ENCODE measurements at places on chromosomes 6 and 20.
A peak's percentile ranks its signal among the peaks of the same experiment; 100 is the strongest.

DNA sequence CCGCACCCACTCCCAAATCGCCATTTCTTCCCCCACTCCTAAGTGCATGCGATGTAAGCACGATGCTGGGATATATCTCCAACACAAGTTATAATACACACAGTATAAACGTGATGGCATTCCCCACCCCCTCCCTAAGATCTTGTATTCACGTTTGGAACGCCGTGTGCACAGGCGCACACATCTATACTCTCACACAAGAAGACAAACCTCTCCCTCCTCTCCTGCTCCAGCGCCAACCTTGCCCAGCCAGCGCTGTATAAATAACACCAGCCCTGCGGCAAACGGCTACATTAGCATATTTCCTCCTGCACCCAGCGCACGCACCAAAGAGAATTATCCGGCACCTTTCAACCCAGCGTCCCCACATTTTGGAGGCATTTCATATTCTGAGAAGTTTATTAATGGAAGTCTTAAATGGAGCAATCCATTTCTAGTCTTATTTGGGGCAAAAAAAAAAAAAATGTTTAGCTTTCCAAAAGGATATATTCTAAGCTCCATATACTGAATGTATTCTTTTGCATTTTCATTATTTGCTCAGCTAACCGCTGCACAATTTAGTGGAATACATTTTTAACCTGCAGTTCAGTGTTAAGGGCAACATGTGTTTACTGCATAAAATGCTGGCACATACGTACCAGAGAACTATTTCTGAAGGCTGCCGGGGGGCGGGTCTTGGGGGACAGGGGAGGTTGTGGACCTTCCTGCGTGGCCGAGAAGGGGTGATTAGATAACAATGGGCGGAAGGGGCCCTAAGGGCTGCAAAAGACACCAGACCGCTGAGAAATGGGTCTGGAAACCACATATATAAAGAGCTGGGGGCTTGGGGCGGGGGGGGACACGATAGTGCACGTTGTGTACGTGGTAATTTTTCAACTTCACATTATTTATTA lies 1.1 kb upstream of the SLC22A23 start:
- DNase-seq = peak; percentile 96

DNA sequence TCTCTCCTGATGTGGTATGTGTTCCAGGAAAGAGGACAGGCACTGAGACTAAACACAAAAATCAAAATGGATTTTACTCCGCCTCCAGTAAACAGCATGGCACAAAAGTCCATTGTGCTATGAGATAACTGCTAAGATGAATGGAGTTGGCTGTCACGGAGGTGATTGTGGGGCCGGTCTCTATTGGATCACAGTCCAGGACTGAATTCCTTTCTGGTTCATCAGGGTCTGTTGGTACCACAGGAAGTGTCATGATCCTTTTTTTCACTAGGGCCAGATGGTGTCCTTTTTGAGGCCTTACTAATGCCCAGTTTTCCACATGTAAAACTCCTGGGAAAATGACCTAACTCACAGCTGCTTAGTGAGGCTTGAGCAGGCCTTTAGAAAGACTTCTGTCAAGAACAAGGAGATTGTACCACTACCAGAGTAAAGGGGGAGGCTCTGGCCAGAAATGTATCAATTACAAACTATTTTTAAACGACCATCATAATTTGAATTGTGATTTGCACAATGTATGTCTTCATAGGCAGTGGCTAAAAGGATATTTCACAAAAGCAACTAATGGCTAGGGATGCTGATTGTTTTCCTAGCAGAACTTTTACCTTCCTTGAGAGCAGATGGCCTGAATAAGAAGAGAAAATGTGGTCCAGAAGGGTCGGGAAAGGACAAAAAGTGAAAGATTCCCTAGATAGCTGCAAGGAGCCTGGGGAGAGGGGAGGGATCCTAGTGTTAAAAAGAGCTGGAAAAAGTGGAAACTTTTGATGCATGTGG lies 192.2 kb upstream of the POU3F2 start:
- DNase-seq = peak; percentile 22

DNA sequence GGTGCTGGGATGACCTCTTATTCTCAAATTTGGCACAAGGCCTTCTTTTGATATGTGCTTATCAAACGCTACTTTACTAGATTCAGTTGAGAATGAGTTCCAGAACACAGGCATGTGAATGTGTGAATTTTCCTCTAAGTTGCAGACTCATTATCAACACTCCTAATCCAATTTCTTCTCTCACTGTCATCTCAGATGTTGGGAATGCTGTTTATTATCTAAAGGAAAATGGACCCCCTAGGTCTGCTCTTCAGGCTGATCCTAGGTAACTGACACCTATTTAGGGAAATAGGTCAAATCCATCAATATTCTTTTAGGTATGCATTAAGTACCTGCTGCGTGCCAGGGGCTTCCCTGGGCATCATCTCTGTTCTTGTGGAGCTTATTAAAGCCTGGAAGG lies 215.0 kb upstream of the NOX3 start:
- no peak for DNase-seq

DNA sequence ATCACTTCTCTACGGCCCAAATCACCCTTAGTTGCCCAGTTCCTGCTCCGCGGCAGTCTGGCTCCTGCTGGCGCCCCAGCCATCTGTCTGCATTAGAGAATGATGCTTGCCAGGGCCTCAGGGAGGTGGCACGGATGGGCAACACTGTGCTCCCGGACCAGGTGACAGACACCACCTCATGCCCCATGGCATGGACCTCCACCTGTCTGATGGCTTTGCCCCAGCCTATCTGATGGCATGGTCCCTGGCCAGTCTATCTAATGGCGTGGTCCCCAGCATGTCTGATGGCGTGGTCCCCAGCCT lies 18.8 kb upstream of the MRGBP start:
- no peak for DNase-seq

DNA sequence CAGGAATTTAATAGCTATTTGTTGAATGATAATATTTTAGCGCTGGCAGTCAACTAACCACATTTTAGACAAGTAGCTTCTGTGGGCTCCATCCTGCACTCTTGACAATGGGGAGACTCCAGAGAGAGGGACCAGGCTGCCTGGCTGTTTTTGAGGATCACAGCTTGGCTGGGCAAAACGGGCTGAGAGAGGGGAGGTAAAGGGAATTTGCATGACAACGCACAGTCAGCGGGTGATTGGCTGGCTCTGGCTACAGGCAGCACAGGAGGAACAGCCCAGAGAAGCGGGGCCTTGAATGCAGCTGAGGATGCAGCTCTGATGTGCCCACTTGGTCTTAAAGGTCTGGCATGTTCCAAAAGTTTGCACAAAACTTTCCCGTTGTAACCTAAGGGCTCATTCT lies 41.2 kb downstream of the LRFN2 start:
- DNase-seq = no peak

- DNase-seq = no peak
Observed at GRCh38 chr6:161901740-161902426, 628.0 kb upstream of the AGPAT4 start.

DNA sequence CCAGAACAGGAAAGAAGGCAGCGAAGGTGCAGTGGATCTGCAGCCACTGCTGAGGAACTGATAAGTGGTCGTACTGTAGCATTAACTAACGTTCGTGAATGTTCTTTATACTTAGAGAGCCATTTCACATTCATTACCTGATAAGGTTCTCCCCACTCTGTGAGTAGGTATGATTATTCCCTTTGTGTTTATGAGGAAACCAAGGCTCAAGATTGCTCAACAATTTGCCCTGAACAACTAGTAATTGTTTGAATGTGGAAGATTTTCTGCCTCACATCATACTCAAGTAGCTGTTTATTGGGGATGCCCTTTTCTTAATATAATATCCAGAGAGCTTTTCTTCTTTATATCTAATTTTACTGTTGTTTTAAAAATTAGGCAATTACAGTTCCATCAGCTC lies 24.9 kb upstream of the ELOVL5 start:
- DNase-seq = no peak

- no peak for DNase-seq
Observed at GRCh38 chr6:39688494-39688893, 36.7 kb downstream of the KIF6 start.

GRCh38 chr6:47736083-47736700 lies 37.8 kb downstream of the ADGRF4 start:
- DNase-seq = no peak

DNA sequence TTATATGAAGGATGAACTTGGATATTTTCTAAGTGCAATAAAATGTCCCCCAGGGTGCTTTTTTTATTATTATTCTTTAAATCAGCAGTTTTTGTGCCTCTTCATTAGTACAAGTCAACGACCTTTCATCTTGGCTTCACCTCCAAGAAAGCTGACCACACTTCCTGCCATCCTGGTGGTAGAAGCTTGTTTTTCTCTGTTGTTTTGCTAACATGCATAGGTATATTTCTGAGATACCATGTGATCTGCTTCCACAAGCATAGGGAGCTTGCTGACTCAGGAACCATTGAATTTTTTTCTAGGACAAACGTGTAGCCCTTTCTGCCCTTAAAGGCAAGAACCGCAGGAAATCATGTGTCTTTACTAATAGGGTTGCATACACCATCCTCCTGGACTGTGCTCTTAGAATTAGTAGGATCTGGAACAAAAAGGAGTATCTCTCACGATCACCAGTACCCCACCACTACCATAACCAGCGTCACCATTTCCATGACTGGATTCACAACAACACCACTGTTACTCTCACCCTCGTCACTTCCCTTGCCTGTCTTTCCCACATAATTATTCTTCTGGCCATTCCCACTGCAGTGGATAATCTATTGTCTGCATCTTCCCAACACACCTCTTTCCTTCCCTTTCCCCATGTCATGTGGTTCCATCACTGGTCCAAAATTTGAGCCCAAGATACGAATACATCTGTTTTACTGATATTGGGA lies 207.1 kb downstream of the MAFB start:
- no peak for DNase-seq

DNA sequence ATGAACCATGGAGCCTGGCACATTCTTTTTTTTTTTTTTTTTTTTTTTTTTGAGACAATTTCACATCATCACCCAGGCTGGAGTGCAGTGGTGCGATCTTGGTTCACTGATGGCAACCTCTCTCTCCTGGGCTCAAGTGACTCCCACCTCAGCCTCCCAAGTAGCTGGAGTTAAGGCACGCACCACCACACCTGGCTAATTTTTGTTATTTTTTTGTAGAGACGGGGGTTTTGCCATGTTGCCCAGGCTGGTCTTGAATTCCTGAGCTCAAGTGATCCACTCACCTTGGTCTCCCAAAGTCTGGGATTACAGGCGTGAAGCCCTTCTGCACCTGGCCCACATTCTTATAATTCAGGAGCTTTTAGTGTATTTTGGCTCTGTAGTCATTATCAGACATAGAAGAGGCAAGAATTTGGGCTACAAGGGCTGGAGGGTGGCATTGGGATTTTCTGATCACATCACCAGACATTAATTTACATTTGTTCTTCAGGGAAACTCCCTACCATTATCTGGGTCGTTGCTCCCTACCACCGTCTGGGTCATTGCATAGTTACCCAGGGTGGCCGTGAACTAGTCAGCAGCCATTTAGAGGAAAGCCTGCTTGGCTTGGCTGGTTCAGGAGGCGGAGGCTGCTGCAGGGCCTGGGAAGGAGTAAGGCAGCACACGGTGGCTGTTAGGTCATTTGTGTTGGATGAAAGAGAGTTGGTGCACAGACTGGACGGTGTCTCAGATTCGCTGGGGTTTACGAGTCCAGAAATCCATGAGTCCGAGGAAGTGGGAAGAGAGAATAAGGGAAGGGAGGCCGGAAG lies 17.6 kb downstream of the ARID1B start:
- DNase-seq = no peak

- no peak for DNase-seq
Observed at GRCh38 chr6:26439151-26440125, 866 bp upstream of the BTN3A3 start.

All from NCI-H526 (cell line).